ENCODE measurements at places on chromosomes 5 and 9.

DNA sequence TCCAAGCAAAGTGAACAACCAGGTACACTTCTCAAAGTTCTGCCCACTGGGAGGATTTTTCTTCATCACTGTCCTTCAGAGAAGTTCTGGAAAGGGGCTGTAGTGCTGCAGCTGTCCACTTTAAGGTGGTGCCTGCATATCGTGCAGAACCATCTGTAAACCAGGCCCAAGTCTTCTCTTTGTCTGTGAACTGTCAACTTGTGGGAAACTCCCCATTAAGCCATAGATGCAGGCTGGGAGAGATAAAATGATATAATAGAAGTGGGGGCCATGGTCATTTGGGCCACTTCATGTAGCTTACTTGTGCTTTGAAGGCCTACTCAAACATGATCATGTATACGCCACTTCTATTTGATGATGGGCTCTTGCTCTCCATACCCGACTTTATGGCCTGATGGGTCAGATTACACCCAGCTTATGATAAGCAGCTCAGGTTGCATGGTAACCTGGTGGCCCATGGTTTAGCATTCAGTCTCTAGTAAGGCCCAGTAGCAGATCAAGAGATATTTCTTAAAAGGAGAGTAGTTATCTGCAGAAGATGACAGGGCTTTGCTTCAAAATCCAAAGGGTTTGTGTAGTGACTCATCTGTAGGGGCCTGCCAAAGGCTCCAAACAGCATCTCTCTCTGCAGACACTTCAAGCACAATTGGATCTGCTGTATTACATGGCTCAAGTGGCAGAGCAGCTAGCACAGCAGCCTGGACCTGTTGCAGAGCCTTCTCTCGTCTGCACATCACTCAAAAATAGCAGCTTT is 15.7 kb upstream of the BTF3 start:
- DNase-seq, result no peak

DNA sequence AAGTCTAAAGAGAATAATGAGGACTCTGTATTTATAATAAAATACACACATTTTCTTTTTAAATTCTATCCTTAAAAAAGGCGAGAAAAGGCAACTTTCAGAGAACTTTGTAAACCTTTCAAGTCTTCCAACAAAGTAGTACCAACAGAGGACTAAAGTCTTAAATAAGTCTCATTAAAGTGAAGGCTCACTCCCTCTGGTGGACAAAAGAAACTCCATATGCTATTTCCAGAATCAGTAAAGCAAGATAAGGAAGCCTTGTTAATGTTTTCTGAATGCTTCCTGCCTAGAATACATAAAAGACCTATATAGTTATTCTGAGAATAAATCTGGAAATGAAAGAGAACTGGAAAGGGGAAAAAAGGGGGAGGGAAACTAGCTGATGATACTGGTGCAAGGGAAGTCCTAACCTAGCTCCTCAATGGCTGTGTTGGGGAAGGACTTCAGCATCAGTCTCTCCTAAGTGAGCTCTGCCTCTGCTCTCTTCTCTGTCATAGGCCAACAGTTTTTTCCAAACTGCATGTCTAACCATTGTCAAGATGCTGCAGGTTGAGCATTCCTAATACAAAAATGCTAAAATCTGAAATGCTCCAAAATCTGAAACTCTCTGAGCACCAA is 7.2 kb downstream of the HMGCS1 start:
- DNase-seq, result no peak

DNA sequence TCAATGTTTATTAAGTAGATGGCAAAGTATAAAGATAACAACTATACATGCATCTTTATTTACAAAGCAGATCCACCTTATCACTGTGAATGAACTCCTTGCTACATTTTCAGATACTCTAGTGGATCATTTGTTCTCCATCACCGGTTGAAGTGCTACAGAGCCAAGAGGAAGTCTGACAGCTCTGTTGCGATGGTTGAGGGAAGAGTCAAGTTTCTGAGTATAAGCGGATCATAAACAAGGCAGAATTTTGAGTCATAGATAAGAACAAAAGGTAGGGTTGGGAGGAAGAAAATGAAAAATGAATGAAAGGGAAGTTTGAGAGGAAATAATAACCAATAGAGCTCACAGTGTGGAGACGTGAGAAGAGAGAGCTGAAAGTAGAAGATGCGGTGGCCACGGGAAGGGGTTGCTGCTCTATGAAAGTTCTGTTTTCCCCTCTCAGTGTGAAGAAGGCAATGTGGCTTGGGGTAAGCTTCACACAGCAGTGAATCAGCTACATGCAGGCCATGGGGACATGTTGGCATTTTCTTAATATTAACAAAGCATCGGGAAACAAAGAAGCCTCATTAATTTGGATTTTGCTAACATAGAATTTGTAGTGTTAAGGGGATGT is 30.8 kb upstream of the KCNN2 start:
- no peak for DNase-seq

- DNase-seq, result no peak
These were observed 63.6 kb downstream of the CEP120 start for GRCh38 chr5:123359454-123360200.

GRCh38 chr5:78113689-78114264 is 180.7 kb downstream of the AP3B1 start:
- no peak for DNase-seq

GRCh38 chr9:95003689-95004410 is 277.4 kb downstream of the AOPEP start:
- DNase-seq, result no peak

DNA sequence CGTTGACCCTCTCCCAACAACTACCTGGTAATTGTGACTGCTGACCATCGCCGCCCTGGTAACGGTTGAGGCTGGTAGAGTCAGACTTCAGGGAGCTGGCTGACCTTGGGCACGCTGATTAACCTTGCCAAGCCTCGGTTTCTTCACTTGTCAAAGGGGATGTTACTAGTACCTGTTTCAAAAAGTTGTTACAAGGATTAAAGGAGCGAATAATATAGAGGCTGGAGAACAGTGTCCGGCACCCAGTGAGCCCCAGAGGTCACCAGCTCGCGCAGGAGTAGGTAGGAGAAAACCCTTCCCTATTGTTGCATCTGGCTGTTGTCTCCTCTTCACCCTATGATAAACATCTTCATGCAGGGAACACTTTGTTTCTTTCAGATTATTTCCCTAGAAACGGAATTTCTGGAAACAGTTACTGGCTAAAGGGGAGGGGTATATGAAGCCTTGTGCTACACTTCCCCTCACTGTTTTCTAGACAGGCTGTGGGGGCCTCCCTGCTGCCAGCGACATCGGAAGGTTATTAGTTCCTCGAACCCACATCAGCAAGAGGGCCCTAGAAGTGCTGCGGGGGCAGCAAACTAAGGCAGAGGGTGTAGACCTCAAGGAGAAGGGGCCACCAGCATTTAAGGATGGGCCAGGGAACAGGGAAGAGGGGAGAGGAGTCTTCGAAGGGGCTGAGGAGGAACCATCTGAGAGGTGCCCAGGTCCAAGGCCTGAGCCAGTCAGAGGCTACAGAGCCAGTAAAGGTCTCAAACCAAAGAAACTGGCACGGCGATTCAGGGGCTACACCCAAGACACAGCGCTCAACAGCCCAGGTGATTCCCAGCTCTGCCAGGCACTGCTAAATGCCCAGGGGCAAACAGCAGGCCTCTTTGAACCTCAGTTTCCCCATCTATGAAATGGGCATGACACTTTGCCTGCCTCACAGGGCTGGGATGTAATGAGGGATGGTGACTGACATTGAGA is 37.6 kb downstream of the HRH2 start:
- no peak for DNase-seq
